Stimulated activated CD4-positive, alpha-beta T cell treated with anti-CD3 and anti-CD28 coated beads, Interleukin-15, amount 100 ng/mL, for 1 hour (primary cell): ENCODE measurements at places on chromosomes 7 and 10.

- no peak for DNase-seq
Measured at GRCh38 chr7:157271315-157271990, 65.4 kb upstream of the DNAJB6 start.

GRCh38 chr7:6256677-6257535 is 15.5 kb downstream of the CYTH3 start:
- no peak for DNase-seq

DNA sequence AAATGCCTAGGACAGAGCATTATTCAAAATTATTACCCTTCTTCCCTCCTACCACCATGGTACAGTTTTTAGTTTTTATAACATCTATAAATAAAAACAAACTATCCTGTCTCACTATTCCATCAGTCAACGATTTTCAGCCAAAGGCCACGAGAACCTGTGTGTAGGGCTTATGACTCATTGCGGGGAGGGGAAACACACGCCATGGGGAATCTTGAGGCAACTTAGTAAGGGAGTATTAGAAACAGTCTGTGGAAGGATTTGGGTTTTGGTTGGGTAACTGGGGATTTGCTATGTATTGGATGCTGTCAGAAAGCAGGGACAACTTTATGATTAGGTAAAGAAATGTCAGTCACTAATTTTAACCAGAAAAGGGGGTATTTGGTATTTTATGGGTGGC is 14.7 kb downstream of the GPR141 start:
- DNase-seq = no peak

GRCh38 chr7:131629217-131629882 is 72.9 kb upstream of the PODXL start:
- no peak for DNase-seq

DNA sequence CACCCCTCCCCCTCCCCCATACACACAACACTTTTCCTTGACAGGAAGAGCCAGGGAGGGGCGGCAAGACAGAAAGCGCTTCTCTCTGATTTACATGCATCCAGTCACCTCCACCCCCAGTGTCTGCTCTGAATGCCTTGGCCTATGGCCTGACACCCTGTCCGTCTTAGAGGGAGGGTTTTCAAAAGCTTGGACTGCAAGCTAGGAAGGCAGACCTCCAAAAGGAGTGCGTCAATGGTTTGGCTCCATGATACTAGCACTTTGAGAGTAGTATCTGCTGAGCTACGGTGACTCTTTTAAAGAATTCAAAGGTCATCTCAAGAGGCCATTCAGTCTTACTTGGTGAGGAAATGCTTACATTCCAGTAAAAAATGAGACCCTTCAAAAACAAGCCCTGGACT is 20.3 kb upstream of the PAX2 start:
- DNase-seq = no peak

DNA sequence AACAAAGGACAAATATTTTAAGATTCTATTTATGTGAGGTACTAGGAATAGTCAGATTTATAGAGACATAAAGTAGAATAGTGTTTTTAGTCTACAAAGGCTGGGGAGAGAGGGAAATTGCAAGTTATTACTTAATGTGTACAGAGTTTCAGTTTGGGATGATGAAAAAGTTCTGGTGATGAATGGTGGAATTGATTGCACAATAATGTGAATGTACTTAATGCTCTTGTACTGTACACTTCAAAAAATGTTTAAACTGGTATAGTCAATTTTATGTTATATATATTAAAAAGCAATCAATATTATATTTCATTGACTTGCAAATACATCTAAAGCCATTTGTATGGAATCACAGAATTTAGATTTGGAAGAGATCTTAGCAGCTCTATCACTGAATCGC is 213.4 kb downstream of the PPP1R3A start:
- no peak for DNase-seq

GRCh38 chr7:37952240-37952639 is 31.8 kb downstream of the EPDR1 start:
- no peak for DNase-seq

DNA sequence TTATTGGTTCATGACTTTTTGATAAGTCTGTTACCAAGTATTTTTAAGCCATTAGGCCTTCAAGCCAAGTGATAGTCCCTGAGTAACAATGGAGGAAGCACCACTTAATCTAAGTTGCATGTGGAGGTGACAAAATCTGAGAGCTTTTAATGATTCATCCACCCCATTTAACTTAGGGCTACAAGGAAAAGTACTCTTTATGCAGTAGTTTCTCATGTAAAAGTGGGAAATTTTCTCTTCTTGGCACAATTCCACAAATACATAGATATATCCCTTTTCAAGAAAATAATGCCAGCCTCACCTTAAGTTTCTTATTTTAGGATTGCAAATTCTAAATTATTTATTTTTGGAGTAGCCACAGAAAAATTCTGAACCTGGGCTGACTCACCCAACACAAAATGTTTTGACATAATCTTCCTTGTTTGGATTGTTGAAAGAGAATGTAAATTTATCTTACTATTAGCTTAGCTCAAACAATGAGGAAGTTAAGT is 85.7 kb downstream of the SUGCT start:
- DNase-seq = no peak

- no peak for DNase-seq
Measured at GRCh38 chr7:142381727-142382390, 124.0 kb upstream of the PRSS58 start.

DNA sequence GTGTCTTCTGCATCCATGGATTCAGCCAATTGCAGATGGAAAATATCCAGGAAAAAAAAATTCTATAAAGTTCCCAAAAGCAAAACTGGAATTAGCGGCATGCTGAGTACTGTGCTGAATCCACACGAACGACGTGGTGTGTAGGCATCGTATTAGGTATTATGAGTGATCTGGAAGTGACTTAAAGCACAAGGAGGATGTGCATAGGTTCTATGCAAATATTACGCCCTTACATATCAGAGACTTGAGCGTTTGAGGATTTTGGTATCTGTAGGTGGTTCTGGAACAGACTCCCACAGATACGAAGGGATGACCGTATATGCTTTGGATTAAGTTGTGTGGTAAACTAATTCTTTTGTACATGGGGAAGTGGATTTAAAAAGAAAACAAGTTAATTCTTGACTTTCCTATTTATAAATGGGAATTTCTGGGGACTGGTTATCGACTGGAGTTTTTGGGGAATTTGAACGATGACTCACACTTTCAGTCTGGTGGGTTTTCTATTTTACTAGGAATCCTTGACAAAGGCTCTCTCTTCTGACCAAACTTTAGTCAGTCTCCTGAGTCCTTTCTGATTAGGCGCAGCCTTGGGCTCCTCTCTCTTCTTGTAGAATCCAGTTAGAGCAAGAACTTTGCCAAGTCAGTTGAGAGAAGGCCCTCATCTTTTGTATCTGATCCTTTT is 5.4 kb upstream of the NUB1 start:
- DNase-seq = no peak

DNA sequence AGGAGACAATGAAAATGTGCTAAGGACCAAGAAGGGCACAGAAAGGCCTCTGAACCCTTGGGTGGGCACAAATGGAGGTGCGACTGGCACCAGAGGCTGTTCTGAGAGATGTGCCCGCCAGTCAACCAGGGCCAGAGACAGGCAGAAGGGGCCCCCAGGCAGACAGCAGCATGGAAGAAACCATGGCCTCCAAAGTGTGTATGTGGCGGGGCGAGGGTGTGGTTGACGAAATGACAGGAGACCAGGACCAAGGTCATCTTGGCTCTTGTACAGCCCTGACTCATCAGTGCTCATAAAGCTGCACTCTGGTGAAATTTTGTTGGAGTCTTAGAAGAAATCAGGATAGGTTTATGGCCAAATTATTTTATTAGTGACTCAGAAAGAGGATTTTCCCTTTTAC is 4.0 kb upstream of the MRPS24 start:
- no peak for DNase-seq

DNA sequence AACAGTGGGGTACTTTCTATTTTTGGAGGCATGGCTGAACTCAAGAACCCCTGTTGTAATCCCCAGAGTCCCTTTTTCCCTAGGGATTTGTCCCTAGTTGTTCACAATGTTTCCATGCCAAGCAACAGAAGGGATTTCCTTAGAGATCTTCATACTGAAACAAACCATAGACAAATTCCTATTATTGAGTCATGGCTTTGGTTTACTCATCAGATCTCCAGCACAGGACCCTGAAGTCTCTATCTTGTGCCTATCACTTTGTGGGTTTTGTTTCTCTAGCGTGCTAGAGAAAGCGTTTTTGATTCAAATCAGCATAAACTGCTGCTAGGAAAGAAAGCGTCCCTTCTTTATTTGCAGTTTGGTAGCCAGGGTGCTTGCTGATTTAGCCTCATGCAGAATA is 165.0 kb downstream of the BAMBI start:
- DNase-seq = no peak

DNA sequence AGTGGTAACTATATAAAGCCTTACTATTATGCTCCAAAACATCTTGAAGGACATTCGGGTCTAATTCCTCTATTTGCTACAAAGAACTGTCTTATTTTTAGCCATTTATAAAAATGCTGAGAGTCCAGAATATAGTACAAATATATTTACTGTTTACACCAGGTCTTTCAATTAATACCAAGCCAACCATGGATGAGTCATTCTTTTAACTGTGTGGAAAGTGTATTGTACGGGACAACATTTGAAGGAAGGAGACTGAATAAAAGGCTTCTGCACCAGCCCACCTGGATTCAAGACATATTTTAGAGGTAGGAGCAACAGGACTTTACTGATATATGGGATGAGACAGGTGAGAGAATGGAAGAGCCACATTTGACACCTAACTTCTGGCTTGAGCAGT is 35.4 kb downstream of the MASTL start:
- no peak for DNase-seq
